ENCODE measurements at places on chromosomes 4 and X.
A peak's percentile ranks its signal among the peaks of the same experiment; 100 is the strongest.

- no peak for DNase-seq
Measured at GRCh38 chr4:81404294-81404693, 67.4 kb downstream of the RASGEF1B start.

DNA sequence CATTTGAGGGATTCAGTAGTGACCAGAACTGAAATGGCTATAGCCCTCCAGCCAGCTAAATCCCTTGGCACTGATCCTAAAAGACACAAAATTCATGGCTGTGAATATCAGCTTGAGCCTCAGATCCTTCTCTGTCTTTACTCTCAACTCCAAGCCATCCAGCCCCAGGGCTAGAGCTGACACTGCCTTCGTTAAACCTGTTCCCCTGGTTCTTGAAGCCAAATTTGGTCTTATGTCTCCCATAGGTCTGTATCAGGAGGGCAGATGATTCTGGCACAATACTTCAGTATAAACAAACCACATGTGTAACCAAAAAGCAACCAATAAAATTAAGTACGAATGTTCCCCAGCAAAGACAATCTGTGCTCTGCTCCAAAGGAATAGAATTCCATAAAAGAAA, 78.0 kb downstream of the ANOS1 start:
- no peak for DNase-seq

GRCh38 chr4:10984815-10985214, 300.2 kb upstream of the CLNK start:
- no peak for DNase-seq

DNA sequence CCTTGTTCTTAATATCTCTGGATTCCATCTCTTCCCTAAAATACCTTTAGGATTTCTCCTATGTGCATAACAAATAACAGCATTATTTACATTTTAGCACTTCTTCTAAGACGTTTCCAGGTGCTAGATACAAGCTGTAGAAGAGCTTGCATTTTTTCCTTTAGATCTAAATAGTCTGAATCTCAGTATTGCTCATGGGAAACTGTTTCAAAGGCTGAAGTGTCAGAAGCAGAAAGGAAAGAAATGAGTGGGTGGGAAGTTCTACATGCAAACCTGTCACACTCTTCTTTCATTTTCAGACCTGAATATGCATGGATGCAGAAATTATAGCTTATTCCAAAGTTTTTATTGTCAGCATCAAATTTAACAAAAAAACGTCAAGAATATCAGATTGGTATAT, 41.8 kb downstream of the FGF13 start:
- DNase-seq = no peak

DNA sequence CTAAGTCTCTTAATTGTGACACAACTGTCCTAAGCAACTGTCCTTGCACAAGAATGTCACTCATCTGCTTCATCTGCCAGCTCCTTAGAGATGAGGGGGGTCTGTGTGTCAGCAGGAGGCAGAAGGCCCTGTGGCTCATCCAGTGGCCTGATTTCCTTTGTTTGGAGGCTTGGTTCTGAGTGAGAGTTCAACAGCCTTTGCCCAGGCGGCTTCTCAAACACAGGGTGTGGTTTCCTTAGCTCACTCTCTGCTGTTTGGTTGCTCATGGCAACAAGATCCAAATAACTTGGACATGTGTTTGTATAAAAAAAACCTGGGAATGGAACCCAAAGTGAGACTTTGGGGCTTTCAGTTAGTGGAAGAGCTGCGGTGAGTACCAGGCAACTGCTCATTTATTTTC, 46.6 kb downstream of the MAP7D3 start:
- peak; percentile 49 for DNase-seq

GRCh38 chr4:168633496-168633895, 136.6 kb downstream of the PALLD start:
- no peak for DNase-seq

DNA sequence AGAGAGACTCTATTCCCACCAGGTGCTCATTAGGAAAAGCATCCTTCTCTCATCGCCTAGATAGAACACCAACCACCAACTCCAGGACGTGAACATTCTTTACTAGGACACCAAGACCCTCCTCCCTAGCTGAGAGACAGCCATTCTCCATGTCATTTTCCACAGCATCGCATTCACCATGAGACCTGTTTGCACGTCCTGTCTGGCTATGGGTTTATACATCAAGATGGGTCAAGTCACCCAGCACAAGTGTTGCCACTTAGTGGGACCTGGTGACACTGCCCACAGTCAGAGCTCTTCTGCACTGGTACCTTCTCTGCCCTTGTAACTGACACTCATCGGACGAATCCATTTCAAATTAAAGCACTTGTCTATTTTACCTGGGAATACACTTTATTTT, 17.5 kb downstream of the LRP2BP start:
- DNase-seq = no peak

GRCh38 chr4:88870428-88870827, 172.8 kb upstream of the NAP1L5 start:
- DNase-seq = no peak

- no peak for DNase-seq
Measured at GRCh38 chr4:173009129-173009823, 159.3 kb upstream of the GALNT7 start.

GRCh38 chr4:825971-826330, at the start of gene CPLX1:
CPLX1 (minus strand) TSS chr4:826129; CDS start chr4:824522, 1,607 bp downstream.
- no peak for DNase-seq

DNA sequence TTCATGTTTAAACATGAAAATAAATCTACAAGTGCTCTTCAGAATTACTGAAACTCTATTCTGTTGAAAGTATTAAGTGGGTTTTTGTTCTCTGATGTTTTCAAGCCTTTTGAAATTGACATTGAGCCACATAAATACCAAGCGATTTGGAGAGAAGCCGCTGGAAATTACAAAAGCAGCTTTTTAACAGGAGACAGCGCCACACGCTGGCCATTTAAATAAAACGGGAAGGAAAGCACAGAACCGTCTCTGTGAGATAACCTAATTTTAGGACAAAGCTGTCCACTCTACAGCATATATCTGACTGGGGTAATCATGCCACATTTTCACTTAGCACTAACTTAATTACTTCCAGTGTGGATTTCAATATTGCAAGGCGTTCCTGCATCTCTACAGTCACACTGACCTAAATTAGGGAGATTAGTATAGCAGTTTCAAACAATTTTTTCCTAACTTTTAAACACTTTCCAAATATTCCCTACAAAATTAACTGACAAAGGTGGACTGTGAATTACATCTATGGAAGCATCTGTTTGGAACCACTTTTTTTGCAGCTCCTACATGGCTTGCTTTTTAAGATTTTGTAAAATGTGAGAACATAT, 6.8 kb upstream of the ANOS1 start:
- no peak for DNase-seq

- no peak for DNase-seq
Measured at GRCh38 chr4:86014599-86014998, 345.3 kb downstream of the MAPK10 start.

DNA sequence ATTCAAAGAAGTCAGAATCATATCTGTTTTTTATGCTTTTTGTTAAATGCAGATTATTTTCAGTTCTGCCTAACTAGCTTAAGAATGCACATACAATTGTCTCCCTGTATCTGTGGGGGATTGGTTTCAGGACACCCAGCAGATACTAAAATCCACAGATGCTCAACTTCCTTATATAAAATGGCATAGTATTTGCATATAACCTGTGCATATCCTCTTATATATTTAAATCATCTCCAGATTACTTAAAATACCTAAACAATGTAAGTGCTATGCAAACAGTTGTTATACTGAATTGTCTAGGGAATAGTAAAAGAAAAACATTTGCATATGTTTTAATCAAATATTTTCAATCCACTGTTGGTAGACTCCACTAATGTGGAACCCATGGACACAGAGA, 279.4 kb downstream of the TMA16 start:
- DNase-seq = no peak

DNA sequence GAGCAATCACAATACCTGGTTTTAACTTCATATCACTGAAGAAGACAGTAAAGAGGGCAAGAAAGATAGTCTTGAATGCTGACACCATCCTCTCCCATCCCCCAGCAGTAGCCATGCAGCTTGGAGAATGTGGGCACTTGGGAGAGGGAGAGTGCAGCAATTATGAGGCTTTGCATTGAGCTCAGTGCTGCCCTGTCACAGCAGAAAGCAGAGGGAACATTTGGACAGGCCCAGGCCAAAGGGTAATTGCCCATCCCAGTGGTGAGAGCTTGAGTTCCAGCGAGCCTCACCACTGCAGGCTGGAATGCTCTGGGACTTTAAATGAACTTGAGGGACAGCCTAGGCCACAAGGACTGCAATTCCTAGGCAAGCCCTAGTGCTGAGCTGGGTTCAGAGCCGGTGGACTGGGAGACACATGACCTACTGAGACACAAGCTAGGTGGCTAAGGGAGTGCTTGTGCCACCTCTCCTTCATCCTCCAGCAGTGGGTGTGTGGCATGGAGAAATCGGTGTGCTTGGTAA, 36.3 kb downstream of the CORIN start:
- no peak for DNase-seq

Measured in CD4-positive, alpha-beta T cell treated with Interferon gamma for 1 hour (primary cell).